Hypothalamus (tissue), 51 donors: ENCODE measurements at places on chromosomes 2 and 18.

- no peak for DNase-seq
These were observed 376.4 kb upstream of the RAB12 start for GRCh38 chr18:8232791-8233190.

- DNase-seq: no peak
These were observed 78.5 kb downstream of the MAIP1 start for GRCh38 chr2:200033929-200034328.

DNA sequence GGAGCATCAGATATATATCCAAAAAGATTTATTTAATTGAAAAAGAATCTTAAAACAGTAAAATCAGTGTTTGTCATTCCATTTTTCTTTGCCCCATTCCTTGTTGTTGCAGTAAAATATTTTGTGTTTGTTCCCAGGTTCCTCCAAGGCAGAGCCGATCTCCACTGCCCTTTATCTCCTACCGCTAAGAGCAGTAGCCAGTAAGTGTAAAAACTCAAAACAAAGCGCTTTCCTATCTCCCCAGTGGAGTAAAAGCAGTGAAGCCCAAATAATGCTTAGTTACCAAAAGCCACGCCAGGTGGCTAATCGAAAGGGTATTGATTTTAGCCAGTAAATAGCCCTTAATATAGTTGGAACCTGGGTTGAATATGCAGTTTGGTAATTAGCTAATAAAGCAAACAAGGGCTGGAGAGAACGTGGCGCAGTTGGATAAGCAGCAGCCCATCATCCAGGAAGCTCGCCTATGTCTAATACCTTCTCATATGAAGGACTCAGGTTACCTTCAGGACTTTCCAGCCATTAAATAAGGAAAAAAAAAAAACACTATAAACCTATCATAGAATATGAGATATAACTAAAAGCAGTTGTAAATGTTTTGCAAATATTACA lies 12.4 kb upstream of the GPD2 start:
- DNase-seq: no peak

GRCh38 chr2:237326266-237327171 lies 87.4 kb downstream of the COL6A3 start:
- no peak for DNase-seq

DNA sequence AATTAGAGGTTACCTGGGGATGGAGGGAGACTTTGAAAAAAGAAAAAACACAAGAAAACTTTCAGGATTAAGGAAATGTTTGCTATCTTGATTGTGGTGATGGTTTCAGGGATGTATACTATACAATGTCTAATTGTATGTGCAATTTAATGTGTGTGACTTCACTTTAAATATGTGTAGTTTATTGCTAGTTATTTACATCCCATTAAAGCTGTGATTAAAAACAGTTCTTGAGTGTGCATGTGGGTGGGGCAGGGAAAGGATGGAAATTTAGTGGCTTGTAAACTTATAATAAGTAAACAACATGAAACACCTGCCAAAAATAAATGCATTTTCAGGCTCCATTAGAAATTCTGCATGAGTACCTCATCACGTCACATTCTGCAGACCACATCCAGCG lies 167.0 kb downstream of the MYO5B start:
- DNase-seq: no peak

DNA sequence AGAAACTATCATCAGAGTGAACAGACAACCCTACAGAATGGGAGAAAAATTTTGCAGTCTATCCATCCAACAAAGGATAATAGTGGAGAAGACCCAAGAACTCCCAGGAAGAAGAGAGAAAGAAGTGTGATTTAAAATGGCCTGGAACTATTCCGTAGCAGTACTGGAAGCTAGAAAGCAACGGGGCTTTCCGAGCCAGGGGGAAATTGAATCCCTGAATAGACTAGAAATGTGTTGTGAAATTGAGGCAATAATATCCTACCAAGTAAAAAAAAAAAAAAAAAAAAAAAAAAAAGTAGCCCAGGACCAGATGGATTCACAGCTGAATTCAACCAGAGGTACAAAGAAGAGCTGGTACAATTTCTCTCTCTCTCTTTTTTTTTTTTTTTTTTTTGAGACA lies 69.3 kb downstream of the FARP2 start:
- DNase-seq: no peak

GRCh38 chr2:20015482-20016083 lies 3.1 kb upstream of the MATN3 start:
- no peak for DNase-seq

- no peak for DNase-seq
These were observed 103.2 kb downstream of the PTGR3 start for GRCh38 chr18:75105551-75106254.

- no peak for DNase-seq
These were observed 31.5 kb downstream of the CFAP210 start for GRCh38 chr2:169662744-169663143.

DNA sequence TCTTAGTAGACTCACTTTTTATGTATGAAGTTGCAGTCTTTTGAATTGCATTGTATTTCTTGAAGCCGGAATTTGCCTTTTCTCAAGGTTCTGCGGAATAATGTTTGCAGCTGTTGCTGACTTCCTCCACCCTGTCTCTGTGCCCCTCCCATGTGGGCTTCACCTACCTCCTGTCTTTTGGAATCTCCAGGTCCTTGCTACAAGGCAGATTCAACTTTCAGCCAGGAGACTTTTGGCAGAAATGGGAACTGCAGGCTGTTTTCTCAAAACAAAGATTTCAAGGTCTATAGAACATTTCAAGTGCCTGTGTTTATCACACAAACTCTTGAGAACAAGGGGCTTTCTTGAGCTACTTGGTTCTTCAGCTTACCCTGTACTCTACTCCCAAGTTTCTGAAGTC lies 25.6 kb downstream of the ZNF236 start:
- DNase-seq: no peak

GRCh38 chr2:58973811-58974281 lies 732.7 kb upstream of the FANCL start:
- DNase-seq: no peak

DNA sequence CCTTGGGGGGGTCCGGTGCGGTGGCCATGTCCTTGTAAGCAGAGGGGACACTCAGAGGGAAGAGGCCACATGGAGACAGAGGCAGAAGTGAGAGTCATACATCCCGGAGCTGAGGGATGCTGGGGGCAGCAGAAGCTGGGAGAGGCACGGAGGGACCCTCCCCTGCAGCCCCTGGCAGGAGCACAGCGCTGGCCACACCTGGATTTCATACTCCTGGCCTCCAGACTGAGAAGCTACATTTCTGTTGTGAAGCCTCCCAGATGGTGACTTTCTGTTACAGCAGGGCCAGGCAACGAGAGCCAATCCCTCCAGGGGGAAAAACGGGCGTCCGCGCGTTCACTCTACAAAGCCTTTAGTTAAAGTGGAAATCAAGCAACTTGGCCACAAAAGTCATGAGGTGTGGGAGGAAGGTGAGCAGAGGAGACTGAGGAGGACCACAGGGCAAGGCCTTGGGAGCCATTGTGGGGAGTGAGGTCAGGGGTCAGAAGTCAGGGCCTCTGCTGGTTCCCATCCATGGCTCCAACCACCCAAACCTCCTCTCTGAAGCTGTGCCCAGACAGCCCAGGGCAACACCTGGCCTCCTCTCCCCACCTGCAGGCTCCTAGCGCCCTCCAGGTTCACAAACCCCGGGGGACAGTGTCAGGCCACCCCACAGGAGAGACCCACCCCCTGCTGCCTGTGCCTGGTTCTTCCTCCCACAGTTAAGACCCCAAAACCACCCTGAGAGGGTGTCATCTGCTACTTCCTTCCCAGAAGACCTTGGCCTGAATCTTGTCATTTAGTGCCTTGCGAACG lies 4.5 kb upstream of the MBP start:
- DNase-seq: no peak

- DNase-seq: no peak
These were observed 191.4 kb upstream of the CHAC2 start for GRCh38 chr2:53576166-53576565.
